Hippocampal formation (tissue), 2 donors: ENCODE measurements at places on chromosomes 12 and 14.
A peak's percentile ranks its signal among the peaks of the same experiment; 100 is the strongest.

GRCh38 chr12:57491393-57492280, 3.8 kb downstream of the MARS1 start:
- DNase-seq: no peak

- peak; percentile 93 for DNase-seq
These were observed 30.1 kb downstream of the NRDE2 start for GRCh38 chr14:90301668-90302090.

DNA sequence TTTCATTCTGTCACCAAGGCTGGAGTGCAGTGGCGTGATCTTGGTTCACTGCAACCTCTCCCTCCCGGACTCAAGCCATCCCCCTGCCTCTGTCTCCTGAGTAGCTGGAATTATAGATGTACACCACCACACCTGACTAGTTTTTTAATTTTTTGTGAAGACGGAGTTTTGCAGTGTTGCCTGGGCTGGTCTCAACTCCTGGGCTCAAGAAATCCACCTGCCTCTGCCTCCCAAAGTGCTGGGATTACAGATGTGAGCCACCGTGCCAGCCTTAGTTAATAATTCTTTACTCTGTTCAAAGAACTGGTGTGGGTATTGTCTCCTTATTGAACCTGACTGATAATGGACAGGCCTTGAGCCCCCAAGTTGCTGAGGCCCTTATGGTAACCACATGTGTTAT, 10.4 kb upstream of the KRT7 start:
- no peak for DNase-seq

DNA sequence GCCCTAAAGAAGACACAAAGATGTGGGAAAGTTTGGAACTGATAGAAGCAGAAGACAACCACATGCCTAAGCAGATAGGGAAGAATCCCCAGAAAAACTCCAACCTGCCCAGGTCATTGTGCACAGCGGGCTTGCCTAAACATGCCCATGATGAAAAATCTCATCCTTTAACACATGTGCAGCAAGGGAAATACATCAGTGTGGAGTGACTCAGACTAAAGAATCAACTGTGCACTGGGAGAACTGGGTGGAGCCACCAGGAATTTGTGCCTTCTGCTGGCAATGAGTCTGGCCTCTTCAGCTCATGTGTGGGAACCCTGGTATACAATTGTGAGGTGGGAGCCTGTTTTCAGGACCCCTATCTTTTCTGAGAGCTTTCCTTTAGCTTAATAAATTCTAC, 398.5 kb downstream of the FSCB start:
- no peak for DNase-seq

DNA sequence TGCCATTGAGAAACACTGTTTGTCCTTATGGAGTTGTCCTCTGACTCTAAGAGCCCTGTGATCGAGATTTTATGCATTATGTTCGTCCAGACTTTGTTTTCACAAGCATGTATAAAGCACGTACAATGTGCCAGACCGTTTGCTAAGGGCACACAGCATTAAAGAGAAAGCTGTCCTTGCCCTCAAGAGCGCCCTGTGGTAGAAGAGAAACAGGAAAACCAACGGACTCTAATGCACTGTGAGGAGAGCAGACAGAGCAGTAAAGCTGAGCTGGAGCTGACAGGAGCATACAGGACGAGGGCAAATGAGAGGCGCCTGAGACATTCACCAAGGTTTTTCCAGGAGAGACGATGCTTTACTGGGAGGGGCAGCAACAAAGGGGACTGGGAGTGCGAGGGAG, 66.2 kb upstream of the OVCH1 start:
- DNase-seq: no peak

- DNase-seq: no peak
These were observed 1.4 kb downstream of the ACAD10 start for GRCh38 chr12:111687255-111687654.

DNA sequence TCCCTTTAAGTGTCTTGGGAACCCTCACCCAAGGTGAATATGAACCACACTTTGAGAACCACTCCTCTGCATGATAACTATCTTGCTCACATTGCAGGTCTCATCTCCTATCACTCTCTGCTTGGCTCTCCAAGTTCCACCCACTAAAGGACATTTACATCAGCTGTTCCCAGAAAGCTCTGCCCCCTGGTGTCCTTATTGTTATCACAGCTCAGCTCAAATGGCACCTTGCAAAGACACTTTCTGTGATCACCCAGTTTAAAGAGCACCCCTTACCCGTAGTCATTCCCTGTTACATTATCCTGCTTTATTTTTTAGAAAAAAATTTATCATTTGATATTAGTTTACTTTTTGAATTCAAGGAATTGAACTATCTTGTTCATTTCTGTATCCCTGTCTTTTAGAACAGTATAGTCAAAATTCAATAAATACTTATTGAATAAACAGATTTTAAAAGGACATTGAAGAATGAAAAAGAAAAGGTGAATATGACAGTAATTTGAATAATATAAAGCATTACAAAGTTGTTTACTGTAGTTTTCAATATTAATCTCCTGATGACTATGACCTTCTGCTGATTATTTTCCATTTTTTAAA, 20.5 kb upstream of the GUCY2C start:
- DNase-seq: no peak

- no peak for DNase-seq
These were observed 267.6 kb upstream of the OR4E1 start for GRCh38 chr14:21940887-21941856.

DNA sequence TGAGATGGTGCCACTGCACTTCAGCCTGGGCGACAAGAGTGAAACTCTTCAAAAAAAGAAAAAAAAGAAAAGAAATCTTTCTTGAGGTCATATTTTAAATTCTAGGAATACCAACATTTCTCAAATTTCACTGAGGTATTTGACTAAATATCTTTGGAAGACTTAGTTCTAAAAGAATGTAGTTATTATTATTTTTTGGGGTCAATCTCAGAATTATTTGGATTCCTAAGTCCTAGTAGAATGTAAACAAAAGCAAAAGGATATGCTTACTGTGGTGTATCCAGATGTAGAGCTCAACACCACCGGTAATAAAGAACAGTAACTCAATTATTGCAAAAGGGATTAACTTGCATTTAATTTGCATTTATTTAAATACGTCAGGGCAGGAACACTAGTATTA, 25.0 kb downstream of the PRICKLE1 start:
- no peak for DNase-seq

- DNase-seq: no peak
These were observed 77.4 kb upstream of the SLC8A3 start for GRCh38 chr14:70266157-70266556.

- DNase-seq: no peak
These were observed 244.8 kb downstream of the TMTC2 start for GRCh38 chr12:82931349-82932116.

GRCh38 chr12:7005311-7005710, 13.0 kb downstream of the LPCAT3 start:
- DNase-seq: no peak

GRCh38 chr12:7046383-7047105, 14.0 kb upstream of the C1S start:
- DNase-seq: no peak

GRCh38 chr14:50127802-50128201, 11.4 kb upstream of the VCPKMT start:
- no peak for DNase-seq

- no peak for DNase-seq
These were observed 21.0 kb downstream of the C12orf75 start for GRCh38 chr12:105351523-105351922.

DNA sequence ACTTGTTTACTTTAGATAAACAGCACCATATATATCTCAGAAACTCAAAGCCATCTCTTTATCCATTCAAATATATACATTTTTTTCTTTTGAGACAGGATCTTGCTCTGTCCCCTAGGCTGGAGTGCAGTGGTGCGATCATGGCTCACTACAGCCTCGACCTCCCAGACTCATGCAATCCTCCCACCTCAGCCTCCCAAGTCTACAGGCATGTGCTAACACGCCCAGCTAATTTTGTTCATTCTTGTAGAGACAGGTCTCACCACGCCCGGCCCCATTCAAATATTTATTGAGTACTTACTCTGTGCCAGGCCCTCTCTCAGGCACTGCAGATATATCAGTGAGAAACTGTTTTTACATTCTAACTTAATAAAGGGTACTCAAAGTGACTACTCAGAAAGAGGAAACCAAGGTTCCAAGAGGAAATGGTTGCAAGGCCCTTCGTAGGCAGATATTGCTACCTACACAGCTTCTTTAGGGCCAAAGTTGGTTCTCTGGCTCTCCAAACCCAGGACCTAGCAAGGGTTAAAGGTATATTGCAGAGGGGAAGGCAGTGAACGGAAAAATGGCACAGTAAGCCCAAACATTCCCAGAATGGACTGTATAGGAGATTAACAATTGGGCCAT, 2.9 kb downstream of the ATXN3 start:
- DNase-seq: no peak

- DNase-seq: no peak
These were observed 3.3 kb upstream of the SLC22A17 start for GRCh38 chr14:23355871-23356435.

- no peak for DNase-seq
These were observed 236.3 kb downstream of the CPNE8 start for GRCh38 chr12:38669081-38669480.

GRCh38 chr12:54300732-54301427, at the start of gene NFE2:
Gene NFE2, minus strand, starts transcription at chr12:54301015. Its CDS starts 5,767 bp downstream, at chr12:54295248.
- no peak for DNase-seq

GRCh38 chr12:110247340-110248095, 33.5 kb upstream of the ATP2A2 start:
- no peak for DNase-seq

DNA sequence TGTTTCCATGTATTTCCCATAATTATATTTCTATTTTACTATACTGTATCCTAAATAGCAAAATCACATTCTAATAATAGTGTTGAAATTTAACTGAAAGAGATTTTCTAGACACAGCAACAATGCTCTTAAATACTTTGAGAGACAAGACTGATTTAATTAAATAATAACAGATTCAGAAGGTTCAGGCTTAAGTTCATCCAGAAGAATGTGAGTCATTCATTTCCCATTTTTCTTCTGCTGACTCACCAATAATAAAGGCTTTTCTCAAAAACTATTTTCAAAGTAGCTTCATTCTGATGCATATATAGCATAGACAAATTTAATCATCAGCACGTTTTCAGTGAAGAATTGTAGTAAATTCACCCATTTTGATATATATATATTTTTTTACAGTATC, 481.4 kb downstream of the MDGA2 start:
- DNase-seq: no peak

- no peak for DNase-seq
These were observed 51.2 kb upstream of the AMN start for GRCh38 chr14:102870994-102871831.

DNA sequence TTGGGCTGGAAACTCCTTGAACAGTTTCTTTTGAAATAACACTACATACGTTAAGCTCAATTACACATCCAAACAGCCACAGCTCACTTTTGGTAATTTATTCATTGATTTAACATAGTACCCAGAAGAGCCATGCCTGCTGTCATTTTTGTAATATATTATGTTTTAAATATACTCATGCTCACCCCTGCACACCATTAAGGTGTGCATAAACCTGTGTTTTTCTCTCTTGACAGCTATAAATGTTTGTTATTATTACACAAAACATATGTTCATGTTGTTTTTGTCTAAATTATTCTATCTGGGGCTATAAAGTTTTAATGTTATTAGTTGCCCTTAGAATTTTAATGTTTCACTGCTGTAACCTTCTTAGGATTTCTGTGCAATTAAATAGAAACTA, 296.1 kb downstream of the AKAP6 start:
- DNase-seq: no peak

DNA sequence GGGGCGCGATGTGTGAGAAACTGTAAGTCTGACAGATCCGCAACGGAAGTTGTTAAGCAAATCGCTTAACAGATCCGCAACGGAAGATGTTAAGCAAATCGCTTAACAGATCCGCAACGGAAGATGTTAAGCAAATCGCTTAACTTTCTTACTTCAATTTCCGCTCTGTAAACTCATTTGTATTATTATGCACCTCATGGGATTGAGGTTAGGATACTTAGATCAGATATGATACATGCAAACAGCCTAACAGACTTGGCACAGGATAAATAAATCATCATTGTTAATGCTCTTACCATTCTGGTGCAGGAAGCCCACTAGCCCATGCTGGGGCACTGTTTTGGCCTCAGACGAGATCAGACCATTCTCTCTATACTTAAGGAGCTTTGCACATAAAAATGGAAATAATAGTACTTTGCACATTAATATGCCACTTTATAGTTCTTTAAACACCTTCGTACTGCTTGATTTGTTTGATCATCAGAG, 399 bp downstream of the NCAPD2 start:
- no peak for DNase-seq

- no peak for DNase-seq
These were observed 165.4 kb upstream of the TMEM260 start for GRCh38 chr14:56414236-56414635.

- DNase-seq: no peak
These were observed 822.7 kb downstream of the LRFN5 start for GRCh38 chr14:42429401-42429800.

- DNase-seq: no peak
These were observed 14.4 kb downstream of the ART4 start for GRCh38 chr12:14828892-14829291.

- DNase-seq: no peak
These were observed 9.7 kb upstream of the TNFRSF1A start for GRCh38 chr12:6351622-6352021.

DNA sequence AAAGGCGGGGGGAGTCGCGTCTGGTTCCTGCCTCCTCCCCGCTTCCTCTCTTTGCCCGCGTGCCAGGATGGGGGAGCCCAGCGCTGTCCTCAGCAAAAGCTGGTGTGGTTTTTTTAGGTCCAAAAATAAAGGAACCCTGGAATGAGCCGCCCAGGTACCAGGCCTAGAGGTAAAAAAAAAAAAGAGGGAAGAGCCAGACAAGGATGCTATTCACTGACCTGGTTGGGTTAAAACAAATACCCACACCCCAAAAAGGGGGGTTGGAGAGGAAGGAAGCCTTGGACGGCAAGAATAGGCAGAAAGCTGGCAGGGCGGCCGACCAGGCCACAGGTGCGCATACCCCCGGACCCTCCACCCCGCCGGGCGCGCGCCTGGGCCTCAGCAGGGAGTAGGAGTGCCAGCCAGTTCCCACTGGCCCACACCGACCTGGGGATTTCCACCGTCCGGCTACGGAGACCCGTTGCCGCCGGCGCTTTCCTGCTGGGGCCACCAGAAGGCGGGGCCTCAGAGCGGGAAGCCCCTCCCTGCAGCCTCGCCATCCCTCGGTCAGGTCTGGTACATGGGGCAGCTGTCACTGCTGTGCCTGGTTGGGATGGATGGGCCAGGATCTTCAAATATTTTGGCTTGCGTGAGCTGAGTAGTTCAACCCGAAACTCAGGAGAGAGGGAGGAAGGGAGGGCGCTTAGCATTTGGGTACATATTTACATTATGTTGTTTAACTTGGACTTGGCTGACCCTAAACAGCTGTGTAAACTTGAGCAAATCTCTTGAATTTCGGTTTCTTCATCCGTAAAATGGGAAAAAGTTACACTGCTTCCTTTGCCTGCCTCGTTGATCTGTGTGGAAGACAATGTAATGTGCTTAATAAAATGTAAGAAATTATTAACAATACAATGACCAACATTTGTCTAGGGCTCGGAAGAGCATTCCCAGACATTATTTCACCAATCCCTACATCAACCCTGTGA, 5.4 kb upstream of the IRF2BPL start:
- no peak for DNase-seq
